ENCODE measurements at places on chromosomes 2 and 18.

DNA sequence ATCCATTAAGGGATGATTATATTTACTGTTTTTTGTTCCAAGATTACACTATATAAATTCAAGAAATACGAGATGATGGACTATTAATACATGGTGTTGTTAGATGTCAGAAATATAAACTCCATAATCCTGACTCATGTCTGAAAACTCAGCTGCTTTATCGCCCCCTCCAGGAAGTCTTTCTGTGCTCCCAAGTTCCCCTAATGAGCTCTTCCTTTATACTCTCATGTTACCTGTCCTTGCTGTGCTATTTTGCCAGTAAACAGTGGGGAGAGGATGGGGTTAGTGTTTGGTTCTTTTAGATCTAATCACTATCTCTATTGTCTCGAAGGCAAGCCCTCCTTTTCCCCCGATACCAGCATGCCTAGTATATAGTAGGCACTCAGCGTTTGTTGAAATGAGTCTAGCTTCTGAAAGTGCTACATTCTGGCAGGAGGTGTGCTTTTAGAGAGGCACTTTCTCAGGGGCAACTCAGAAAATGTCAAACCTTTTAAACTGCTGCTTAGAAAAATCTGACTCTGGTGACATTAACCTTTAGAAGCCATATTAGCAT, 21.4 kb upstream of the BARD1 start:
- DNase-seq: no peak

- DNase-seq: no peak
Observed at GRCh38 chr2:211045025-211045424, 488.6 kb downstream of the CPS1 start.

DNA sequence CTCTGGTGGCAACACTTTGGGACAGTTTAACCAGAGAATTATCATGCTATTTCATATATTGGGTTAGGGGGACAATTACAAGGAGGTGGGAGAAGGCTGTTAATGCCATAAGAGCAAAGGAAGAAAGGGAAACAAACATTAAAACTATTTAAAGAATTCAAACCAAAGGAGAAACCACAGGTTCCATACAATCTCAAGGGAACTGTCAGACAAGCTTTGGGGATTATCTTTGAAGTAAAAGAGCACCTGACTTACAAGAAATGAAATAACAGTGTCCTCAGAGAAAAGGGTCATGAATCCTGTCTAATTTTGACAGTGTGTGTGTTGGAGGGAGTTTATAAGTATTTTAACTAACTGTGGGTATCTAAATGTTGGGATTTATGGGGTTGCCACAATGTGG, 44.4 kb downstream of the CERS6 start:
- DNase-seq: no peak

GRCh38 chr2:20674974-20675679, 8.2 kb downstream of the GDF7 start:
- DNase-seq: no peak

DNA sequence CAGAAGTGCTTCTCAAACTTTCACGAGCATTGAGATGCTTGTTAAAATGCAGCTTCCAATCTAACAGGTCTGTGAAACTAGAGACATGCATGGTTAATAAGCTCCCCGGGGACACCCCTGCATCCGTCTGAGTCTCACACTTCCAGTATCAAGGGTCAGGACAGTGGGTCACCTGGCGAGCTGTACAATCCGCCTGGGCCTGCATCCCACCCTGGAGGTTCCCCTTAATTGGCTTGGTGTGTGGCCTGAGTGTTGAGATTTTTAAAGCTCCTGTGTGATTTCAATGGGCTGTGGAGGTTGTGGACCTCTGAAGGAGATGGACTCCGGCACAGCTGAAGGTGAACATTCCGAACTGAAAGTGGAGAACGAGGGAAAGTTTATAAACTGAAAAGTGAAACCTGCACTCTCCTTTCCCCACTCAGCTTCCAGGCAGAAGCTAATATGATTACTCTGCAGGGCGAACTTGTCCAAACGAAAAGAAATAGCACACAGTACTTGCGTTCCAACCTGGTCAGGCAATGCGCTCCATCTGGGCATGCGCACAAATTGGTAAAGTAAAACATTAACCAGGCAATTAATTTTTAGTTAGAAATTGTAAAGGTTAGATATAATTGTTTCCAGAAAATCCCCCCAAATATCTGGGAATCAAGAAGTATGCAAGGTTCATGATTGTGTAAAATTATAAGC, 191.7 kb upstream of the ALKAL2 start:
- DNase-seq: no peak

GRCh38 chr2:24929230-24929629, 9.2 kb upstream of the ADCY3 start:
- DNase-seq: no peak

DNA sequence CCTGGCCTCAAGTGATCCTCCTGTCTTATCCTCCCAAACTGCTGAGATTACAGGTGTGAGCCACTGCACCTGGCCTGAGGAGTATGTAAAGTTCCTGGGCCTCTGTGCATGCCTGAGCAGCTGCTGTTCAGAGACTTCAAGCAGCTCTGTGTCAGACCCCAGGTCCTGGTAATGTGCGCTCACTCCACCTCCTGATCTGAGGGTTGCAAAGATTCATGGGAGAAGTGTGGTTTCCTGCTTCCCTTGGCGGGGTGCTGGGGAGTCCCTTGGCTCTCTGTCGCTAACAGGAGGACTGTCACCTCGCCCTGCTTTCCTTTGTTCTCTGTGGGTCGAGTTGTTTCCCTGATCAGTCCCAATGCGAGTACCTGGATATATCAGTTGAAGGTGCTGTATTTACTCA, 8.6 kb upstream of the IL36A start:
- no peak for DNase-seq

- no peak for DNase-seq
Observed at GRCh38 chr2:235537587-235537986, 43.7 kb downstream of the AGAP1 start.

DNA sequence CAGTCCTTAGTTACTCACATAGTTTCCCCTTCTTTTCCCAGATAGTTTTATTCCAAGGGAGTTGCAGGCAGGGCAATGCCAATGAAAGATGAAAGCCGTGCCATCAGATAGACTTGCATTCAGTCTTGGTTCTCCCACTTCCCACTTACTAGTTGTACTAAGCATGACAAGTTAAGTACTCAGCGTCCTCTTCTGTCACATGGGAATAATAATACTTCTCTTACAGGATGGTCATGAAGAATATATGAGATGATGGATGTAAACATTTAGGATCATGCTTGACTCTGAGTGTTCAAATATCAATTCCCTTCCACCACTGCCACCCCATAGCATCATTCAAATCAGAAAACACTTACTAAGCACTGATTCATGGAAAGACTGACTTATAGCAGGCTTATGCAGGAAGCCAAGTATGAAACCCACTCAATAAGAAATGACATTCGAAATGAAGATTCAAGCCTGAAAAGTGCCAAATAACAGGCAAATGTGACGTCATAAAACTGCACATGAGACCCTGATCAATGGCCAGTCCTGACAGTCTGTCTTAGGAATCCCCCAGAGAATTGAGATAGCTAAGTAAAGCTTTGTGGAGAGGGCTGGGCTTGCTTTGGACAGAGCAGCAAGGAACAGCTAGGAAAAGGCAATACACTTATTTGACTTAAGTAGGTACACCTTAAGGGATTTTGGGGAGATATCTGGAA, 11.1 kb upstream of the EVA1A start:
- no peak for DNase-seq

DNA sequence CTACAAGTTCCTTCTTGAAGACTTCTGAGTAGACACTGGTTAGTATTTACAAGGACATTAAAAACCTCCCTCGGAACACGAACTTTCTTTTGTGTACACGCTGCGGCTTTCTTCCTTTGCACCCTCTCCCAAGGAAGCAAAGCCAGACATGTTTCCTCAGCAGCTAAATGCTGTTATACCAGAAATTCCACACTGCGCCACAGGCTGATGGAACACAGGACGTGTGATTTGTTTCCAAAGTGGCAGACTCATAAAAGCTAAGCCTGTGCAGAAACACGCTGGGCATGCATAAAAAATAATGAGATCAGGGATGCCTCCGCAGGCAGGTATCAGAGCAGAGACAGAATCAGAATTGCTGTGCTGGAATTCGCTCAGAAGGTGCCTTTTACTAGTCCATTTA, 73.0 kb upstream of the RGPD5 start:
- DNase-seq: no peak

- no peak for DNase-seq
Observed at GRCh38 chr2:64586883-64587481, 62.9 kb downstream of the AFTPH start.

GRCh38 chr2:13474538-13474937, 757.8 kb downstream of the TRIB2 start:
- no peak for DNase-seq

- DNase-seq: no peak
Observed at GRCh38 chr2:153944800-153945199, 73.1 kb downstream of the GALNT13 start.

DNA sequence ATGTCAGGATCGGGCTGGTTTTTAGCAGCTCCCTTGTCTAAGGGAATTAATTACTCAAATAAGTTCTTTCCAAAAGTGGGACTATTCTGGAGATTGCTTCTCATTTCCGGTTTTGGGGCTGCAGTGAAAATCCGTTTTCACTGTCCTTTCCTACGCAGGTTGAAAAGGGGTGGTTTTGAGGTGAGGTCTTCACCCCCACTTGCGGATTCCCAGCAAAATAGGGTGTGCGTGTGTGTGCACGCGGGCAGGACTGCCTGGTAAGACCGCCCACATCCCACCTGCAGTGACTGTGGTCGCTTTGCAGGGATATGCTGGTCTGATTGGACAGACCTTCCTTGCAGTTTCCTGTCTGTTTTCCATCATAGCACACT, 472 bp upstream of the PLEKHM3 start:
- no peak for DNase-seq

- no peak for DNase-seq
Observed at GRCh38 chr2:127094509-127095366, 12.2 kb downstream of the BIN1 start.

GRCh38 chr2:44168681-44169154, at the start of gene PPM1B:
Gene PPM1B, plus strand, starts transcription at chr2:44168875. Its CDS starts 32,325 bp downstream, at chr2:44201200.
- DNase-seq: no peak

GRCh38 chr18:59730896-59731295, 33.7 kb upstream of the CCBE1 start:
- no peak for DNase-seq

- DNase-seq: no peak
Observed at GRCh38 chr2:217195016-217195415, 335.2 kb upstream of the TNP1 start.
